Stimulated activated CD4-positive, alpha-beta T cell treated with anti-CD3 and anti-CD28 coated beads, Interleukin-15, amount 100 ng/mL, for 48 hours (primary cell): ENCODE measurements at places on chromosomes 3 and 15.

GRCh38 chr3:167736264-167736787 lies 805 bp downstream of the SERPINI1 start:
- DNase-seq, result no peak

DNA sequence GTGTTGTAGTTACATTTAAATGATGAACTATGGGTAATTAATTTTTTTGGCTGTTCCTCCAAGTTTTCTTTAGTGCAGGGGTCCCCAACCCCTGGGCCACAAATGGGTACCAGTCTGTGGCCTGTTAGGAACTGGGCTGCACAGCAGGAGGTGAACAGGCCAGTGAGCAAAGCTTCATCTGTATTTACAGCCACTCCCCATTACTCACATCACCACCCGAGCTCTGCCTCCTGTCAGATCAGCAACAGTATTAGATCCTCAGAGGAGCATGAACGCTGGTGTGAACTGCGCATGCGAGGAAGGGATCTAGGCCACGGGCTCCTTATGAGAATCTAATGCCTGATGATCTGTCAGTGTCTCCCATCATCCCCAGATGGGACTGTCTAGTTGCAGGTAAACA lies 75.9 kb upstream of the RPL35A start:
- DNase-seq, result no peak

DNA sequence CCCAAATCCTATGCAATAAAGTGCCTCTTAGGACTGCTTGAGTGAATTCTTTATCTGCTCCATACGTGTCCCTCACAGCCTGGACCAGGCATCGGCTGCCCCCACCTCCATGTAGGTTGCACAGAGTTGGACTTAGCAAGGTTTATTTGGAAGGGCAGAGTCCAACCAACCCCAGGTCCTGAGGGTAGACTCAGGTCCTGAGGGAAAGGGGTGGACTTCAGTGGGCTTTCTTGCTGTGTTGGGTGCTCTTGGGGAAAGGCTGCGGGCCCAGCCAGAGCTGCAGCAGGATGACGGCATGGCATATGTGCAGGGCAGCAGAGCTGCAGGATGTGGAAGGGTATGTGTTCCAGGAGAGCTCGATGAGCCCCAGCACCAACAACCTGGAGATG lies 6.5 kb downstream of the ALG3 start:
- no peak for DNase-seq

DNA sequence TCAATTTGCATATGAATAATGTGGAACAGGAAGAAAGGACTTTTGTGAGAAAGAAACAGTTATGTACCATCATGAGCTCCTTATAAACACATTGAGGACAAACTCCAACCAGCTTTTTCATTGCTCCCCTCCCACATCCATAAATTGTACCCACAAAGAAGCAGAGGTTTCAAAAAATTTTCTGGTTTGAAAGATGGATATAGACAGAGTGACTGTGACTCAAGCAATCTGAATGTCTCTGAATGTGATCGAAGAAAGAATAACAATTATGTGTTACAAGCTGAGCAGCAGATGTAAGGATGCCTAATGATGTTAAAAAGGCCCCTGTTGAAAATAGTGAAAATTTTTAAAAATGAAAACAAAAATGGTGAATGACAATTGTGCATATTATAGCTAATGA lies 127.4 kb downstream of the TFG start:
- no peak for DNase-seq

GRCh38 chr3:157408499-157409149 lies 28.0 kb upstream of the PTX3 start:
- DNase-seq, result no peak

- DNase-seq, result no peak
These were observed 45.9 kb downstream of the CMSS1 start for GRCh38 chr3:99863588-99863987.

DNA sequence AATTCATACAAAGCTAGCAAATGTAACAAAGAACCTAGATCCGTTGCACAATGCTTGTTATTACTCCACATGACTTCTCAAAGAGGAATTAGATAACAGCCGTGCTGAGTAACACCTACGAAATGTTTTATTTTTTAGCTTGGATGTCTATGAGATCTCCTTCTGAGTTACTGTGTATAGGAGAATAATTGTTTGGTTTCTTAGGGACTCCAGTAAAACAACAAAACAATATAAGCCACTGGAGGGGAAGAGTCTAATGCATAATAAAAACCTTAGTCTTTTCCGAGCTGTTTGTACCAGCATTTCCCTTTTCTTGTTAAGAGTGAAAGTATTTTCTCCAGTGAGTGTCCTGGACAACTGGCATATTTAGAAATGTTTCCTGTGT lies 15.6 kb downstream of the SNAP23 start:
- DNase-seq, result no peak

DNA sequence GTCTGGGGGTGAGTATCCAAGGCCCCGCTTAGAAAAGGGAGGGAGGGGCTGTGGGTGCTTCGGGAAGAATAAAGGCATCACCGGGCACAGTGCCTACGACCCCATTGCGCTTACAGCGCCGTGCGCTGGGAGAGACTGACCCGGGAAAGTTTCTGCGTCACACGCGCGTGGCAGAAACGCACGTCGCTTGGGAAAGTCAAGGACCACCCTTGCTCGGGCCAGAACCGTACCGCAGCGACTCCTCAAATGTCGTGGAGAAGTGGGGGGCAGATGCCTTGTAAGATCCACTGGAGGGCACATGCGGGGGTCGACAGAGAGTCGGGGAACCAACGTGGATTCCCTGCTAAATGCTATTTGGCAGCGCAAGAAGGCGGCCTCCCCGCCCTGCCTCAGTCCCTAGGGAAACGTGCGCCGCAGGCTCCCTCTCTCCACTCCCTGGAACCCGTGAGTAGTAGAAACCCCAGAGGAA lies 2.4 kb downstream of the ADAMTS9 start:
- no peak for DNase-seq

DNA sequence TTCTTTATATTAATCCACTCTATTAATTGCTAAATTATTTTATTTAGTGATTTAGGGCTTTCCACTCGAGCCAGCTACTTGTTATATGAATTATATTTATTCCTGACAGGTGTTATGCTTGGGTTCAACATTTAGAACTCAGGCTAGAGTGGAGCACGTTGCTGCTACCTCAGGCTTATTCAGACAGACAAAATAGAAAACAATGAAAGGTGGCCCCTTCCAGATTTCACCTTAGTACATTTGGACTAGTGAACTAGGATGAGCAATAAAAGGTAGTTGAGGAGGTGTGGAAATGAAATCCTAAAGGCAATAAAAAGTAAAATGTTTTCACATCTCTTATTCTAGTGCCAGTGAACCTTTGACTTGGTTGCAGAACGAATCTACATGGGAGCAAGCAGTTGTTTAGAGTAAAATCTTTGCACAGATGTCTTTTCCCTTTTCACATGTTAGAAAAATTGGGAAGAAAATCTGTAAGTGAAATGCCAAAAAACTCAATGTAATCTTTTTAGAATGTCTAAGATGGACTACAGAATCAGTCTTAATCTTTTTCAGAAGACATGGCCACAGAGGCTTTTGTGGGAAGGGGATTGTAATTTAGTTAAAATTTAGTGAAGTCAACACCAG lies 63.8 kb downstream of the AKAP13 start:
- no peak for DNase-seq

DNA sequence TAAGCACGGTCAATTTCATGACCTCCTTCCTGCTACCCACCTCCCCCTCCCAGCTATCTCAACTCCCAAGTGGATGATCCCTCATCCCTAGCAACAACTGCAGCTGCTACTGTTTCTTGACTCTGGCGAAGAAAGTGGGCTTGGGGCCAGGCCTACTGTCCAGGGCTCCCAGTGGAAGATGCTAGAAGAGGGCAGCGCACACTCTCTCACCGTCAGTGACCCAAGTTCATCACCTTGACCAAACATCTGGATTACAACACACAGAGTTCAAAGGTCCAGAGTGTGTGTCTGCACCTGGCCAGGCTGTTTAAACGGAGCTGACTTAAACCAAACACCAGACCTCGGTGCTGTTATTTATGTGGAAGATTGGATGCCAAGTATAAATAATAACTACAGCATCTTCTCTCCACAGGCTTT lies 385.6 kb downstream of the SHQ1 start:
- no peak for DNase-seq

DNA sequence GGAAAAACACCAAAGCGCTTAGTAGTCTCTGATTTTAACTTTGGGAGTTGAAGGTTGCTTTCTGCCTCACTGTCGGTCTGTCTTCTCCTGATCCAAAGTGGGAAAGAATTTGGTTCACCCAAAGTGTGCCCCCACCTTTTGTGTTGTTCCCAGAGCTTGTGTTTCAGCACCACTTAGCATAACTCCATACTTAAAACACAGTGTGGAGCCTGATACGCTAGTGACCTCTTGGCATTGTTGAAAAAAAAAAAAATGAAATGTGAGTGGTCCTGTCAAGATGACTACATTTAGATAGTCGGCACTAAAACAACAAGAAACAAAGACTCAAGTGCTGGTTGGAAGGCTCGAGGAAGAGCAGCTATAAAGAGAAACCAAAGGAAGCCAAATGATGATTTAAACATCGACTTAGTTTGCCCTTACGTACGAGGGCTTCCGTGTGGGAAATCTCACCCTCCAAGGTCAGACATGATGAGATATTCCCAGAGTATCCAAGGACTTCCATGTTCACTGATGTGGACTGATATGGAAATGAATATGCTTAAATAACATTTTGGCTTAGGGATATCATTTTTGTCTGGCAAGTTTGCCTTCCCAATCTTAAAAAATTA lies 178.8 kb downstream of the MEIS2 start:
- no peak for DNase-seq

GRCh38 chr3:109081746-109082510 lies 36.0 kb downstream of the MORC1 start:
- no peak for DNase-seq

- DNase-seq, result peak; percentile 69
These were observed 8.1 kb upstream of the MAPK6 start for GRCh38 chr15:52010633-52011595.

GRCh38 chr3:38374221-38374620 lies 27.6 kb downstream of the XYLB start:
- peak; percentile 7 for DNase-seq

DNA sequence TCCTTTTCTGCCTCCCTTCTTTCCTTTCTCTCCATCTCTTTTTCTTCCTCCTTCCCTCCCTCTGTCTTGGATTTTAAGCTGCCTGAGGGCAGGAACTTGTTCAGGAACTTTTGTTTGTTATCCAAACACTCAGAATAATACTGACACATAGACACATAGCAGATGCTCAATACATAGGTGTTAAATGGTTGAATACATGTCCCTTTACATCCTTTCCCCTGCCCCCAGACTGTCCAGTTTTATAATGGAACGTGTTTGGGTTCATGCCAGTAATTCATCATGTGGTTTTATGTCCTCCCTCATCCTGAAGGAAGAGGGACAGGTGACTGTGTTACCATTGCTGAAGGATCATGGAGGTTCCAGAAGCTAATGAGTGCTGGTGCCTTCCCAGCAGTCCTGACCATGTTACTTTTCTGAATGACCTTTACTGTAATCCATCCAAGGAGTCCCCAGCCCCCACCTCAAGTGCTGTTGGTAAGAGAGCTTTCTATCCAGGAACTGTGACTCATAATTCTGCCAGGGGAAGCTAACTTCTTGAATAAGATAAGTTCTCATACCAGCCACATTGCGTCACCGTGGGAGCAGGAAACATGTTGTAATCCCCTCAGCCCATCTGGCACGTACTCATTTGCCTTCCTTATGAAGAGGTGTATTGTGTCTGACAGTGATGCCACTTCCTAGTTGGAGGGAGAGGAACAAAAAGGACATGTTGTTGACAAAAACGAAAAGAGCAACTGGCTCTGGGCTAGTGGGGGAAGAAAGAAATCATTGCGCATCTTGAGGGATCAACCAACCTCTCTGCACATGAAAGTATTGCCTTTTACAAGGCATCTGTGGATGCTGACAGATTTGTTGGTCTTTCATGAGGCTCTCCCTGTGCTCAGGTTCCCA lies 52.4 kb downstream of the IL1RAP start:
- DNase-seq, result peak; percentile 78

- DNase-seq, result no peak
These were observed 80.2 kb downstream of the CBLB start for GRCh38 chr3:105788593-105788992.

DNA sequence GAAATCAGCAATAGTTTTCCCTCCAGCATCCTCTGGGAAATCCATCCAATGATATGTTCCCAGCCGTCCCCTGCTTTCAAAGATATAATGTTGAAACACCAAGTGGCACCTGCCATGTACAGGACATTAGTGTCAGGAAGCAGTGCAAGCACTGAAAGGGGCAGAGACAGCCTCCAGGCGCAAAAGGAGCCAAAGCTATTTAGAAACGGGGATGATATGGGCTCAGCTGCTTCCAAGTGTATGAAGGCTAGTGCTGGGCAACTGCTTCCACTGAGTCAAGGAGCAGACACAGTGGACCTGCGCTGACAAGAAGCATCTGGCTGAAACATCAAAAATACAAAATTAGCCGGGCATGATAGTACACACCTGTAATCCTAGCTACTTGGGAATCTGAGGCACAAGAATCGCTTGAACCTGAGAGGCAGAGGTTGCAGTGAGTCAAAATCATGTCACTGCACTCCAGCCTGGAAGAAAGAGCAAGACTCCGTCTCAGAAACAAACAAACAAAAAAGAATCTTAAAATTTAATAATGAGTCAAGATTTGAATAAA lies 119.7 kb downstream of the AQP9 start:
- no peak for DNase-seq

DNA sequence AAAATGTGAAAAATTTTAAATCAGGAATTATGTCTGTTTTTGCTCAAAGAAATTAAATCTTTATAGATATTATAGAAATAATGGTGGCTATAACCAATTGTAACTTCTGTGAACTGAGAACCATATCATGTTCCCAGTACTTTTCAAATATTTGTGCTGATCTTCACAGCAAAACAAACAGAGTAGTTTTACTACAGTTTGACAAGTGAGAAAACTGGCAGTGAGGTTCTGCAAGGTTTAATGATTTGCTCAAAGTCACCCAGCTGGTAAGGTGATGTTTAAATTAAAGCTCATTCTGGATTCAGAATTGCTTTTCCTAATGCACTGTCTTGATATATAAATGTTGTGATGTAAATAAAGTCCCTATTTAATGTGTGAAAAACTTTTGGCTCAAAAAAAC lies 22.0 kb upstream of the SPTSSB start:
- DNase-seq, result no peak

DNA sequence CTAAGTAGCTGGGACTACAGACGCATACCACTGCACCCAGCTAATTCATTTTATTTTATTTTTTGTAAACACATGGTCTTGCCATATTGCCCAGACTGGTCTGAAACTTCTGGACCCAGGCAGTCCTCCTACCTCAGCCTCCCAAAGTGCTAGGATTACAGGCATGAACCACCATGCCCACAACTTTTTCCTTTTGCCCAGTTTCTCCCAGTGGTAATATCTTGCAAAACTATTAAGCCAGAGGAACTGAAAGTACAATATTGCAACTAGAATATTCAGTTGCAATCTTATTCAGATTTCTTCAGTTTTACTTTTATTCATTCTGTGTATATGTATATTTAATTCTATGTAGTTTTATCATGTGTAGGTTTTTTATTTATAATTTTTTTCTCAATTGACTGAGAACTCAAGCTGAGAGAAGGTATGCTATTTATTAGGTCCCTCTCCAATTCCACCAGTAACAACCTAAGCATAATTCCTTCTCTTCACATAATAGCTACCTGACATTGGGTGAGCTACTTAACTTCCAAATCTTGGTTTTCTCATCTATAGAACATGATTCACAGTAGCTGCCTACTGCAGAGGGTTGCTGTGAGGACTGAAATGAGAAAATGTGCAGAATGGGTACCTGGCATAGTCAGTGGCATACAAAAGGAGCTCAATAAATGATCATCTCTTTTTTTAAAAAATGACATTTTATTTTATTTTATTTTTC lies 30.8 kb downstream of the KLHL18 start:
- no peak for DNase-seq

- no peak for DNase-seq
These were observed 37.9 kb downstream of the UBR1 start for GRCh38 chr15:43067717-43068461.
